Central memory CD8-positive, alpha-beta T cell (primary cell): ENCODE measurements at places on chromosomes 2 and 18.

GRCh38 chr2:177325554-177325953, 61.0 kb upstream of the NFE2L2 start:
- DNase-seq = no peak

- DNase-seq = no peak
Observed at GRCh38 chr2:68969736-68970490, 4.5 kb upstream of the GKN1 start.

DNA sequence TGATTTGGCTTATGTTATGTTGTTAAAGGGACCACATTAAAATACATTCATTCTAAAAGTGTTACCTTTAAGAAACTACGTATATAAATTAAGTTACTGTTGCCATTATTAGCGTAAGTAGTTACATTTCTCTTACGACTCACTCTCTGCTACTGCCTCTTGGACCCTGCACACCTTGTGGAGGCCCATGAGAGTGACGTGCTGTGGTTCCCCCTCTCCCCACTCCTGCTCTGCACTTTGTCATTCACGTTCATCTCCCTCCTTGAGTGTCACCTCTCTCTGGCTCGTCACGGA, 830 bp upstream of the MERTK start:
- no peak for DNase-seq

- no peak for DNase-seq
Observed at GRCh38 chr2:71711133-71711855, 257.9 kb downstream of the DYSF start.

GRCh38 chr18:3713166-3713565, 263.2 kb downstream of the TGIF1 start:
- no peak for DNase-seq
